ENCODE measurements at places on chromosomes 7 and 10. TPM values are rescaled to one million over a fixed set of nuclear protein-coding genes. Genes with fewer than 3 reads are reported as not detected.

CDHR1 gene
- total RNA-seq, result 1.7 TPM

SLIT1 gene
- total RNA-seq, result 0.20 TPM

PPP1R3C gene
- not detected for total RNA-seq

ADCY1 gene
- total RNA-seq, result 0.79 TPM

RBM20 gene
- total RNA-seq, result 0.07 TPM

EVX1 gene
- total RNA-seq, result not detected

ZNF138 gene
- total RNA-seq, result 10.4 TPM

JAKMIP3 gene
- 0.09 TPM for total RNA-seq

DNA sequence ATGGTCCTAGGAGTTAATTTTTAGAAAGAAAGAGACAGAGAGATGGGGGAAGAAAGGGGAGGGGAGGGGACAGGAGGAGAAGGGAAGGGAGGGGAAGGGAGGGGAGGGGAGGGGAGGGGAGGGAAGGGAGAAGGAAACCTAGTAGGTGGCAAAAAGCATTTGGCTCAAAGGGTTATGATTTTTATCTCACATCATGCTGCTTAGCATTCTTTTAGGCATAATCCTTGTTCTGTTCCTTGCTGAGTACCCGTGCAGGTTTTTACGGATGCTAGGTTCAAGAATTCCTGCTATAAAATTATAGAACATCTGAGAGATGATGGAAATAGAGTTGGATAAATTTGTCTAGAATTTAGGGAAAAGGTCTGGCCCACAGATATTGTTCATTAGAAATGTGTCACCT, 132.4 kb upstream of the PRSS1 start:
- H3K36me3 ChIP-seq, result no peaks in the 10 kb centered on the region
- no peak for DNase-seq
- H3K4me1 ChIP-seq, result no peaks in the 10 kb centered on the region
- H3K4me3 ChIP-seq, result no peak overlapping the region
- H3K27ac ChIP-seq, result no peak overlapping the region

DNA sequence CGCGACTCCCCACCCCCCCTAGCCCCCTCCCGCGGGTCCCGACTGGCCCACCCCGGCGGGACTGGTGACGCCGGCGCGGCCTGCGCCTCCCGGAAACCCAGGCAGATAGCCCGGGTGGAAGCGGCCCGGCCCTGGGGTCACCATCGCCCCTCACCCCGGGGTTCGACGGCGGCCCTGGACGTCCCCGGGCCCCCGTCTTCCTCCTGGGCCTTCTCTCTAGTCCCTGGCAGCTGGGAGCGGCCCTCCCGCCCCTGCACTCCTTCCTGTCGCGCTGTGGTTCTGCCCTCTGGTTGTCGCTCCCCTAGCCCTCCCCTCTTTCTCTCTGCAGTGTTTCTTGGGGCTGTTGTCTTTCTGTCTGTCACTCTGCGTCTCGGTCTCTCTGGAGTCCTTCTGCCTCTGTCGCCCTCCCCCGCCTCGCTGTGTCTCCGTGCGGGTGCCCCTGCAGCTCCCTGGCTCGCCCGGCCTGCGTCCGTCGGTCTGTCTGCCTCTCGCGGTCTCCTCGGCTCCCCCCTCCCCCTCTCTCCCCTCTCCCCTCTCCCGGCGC, 90.5 kb upstream of the PAX2 start:
- no peak for DNase-seq
- H3K36me3 ChIP-seq, result no peaks in the 10 kb centered on the region
- no peak overlapping the region for H3K27ac ChIP-seq
- H3K4me3 ChIP-seq, result peak overlapping the region; percentile 31

GRCh38 chr10:60009710-60010383, 103.5 kb upstream of the CCDC6 start:
- H3K27me3 ChIP-seq, result no peaks in the 10 kb centered on the region
- H3K4me1 ChIP-seq, result no peaks in the 10 kb centered on the region
- no peak for DNase-seq
- H3K36me3 ChIP-seq, result no peaks in the 10 kb centered on the region

- H3K27ac ChIP-seq, result no peak overlapping the region
- H3K36me3 ChIP-seq, result no peaks in the 10 kb centered on the region
- no peaks in the 10 kb centered on the region for H3K4me1 ChIP-seq
- no peak overlapping the region for H3K4me3 ChIP-seq
- no peaks in the 10 kb centered on the region for H3K27me3 ChIP-seq
Observed at GRCh38 chr10:67725567-67725966, 29.6 kb upstream of the CTNNA3 start.

GRCh38 chr10:86793696-86794095, 37.3 kb downstream of the BMPR1A start:
- H3K27me3 ChIP-seq, result no peaks in the 10 kb centered on the region
- no peaks in the 10 kb centered on the region for H3K4me1 ChIP-seq
- no peak overlapping the region for H3K27ac ChIP-seq
- H3K36me3 ChIP-seq, result no peaks in the 10 kb centered on the region
- no peak overlapping the region for H3K4me3 ChIP-seq
- DNase-seq, result no peak

DNA sequence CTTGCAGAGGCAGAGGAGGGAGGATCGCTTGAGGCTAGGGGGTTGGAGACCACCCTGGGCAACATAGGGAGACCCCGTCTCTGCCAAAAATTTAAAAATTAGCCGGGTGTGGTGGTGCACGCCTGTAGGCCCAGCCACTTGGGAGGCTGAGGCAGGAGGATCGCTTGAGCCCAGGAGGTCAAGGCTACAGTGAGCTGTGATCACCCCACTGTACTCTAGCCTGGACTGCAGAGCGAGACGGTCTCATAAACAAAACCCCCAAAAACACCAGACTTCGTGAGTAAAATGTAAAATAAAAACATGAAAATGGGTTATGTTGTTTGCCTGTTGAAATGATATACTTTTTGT, 699 bp downstream of the LHPP start:
- H3K27ac ChIP-seq, result peak overlapping the region; percentile 64
- peak overlapping the region; percentile 74 for H3K4me3 ChIP-seq
- H3K27me3 ChIP-seq, result no peaks in the 10 kb centered on the region
- peaks cover 27% of the 10 kb centered on the region for H3K4me1 ChIP-seq
- DNase-seq, result no peak

- no peak overlapping the region for H3K4me3 ChIP-seq
- no peaks in the 10 kb centered on the region for H3K4me1 ChIP-seq
- DNase-seq, result no peak
Observed at GRCh38 chr10:18216482-18216881, 76.3 kb downstream of the CACNB2 start.

GRCh38 chr7:6530626-6531491, 20.4 kb downstream of the GRID2IP start:
- H3K27me3 ChIP-seq, result peaks cover 10% of the 10 kb centered on the region
- no peak overlapping the region for H3K27ac ChIP-seq
- H3K36me3 ChIP-seq, result no peaks in the 10 kb centered on the region

DNA sequence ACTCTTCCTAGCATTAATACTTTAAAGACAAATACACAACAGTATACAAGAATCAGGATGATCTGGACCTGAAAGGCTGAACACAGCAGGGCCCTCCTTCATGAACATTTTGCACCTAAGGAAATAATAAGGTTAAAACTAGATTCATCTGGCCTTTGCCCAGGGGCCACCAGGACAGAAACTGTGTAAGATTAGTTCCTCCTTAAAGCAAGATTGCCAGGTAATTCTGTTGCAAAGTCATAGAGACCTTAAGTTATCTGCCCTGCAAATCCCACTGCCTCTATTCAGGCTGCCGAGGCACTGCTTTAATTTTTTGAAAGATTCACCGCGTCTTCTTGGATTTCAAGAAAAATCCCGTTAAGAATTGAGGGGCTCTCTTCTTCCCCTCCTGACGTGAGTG, 1.6 kb upstream of the KIAA1217 start:
- no peak for DNase-seq
- H3K27me3 ChIP-seq, result no peaks in the 10 kb centered on the region
- no peaks in the 10 kb centered on the region for H3K4me1 ChIP-seq

- no peaks in the 10 kb centered on the region for H3K27me3 ChIP-seq
- DNase-seq, result no peak
- H3K4me3 ChIP-seq, result no peak overlapping the region
- H3K36me3 ChIP-seq, result no peaks in the 10 kb centered on the region
- no peaks in the 10 kb centered on the region for H3K4me1 ChIP-seq
- no peak overlapping the region for H3K27ac ChIP-seq
Observed at GRCh38 chr10:29012926-29013554, 275.8 kb upstream of the LYZL1 start.

DNA sequence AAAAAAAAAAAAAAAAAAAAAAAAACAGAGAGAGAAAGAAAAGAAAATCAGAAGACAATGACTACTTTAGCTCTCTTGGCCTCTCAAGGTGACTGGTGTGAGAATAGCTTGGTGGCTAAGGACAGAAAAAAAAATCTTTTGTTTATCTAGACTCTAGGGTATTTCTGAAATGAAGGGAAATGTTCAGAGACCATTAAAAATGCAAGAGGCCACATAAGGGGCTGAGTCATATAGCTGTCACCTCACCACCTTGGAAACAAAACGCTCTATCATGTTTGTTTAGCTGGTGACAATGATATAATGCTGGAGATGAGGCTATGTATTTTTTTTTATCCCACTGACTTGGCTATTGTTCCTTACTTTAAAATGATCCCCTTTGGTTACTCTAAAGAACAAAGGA, 287.0 kb upstream of the CDC14C start:
- no peaks in the 10 kb centered on the region for H3K27me3 ChIP-seq
- H3K27ac ChIP-seq, result no peak overlapping the region
- H3K4me3 ChIP-seq, result no peak overlapping the region
- H3K36me3 ChIP-seq, result no peaks in the 10 kb centered on the region

DNA sequence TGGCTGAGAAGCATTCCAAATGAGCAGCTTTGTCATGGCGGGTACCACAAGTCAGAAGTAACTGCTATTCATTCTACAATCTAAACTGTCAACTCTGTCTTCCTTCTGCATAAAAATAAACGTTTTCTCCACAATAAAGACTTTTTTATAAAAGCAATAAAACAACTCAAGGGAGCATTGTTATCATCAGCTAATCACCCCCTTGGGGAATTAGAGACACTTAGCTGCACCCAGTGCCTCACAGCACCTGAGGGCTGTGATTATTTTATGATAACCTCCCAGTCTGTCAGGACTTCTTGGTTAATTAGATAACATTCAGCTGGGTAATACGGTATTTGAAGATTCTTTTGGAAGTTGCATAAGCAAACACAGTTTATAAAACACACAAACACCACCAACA, 155.6 kb downstream of the PPP1R3A start:
- no peaks in the 10 kb centered on the region for H3K27me3 ChIP-seq
- H3K27ac ChIP-seq, result no peak overlapping the region
- no peaks in the 10 kb centered on the region for H3K36me3 ChIP-seq
- H3K4me3 ChIP-seq, result no peak overlapping the region
- no peaks in the 10 kb centered on the region for H3K4me1 ChIP-seq

DNA sequence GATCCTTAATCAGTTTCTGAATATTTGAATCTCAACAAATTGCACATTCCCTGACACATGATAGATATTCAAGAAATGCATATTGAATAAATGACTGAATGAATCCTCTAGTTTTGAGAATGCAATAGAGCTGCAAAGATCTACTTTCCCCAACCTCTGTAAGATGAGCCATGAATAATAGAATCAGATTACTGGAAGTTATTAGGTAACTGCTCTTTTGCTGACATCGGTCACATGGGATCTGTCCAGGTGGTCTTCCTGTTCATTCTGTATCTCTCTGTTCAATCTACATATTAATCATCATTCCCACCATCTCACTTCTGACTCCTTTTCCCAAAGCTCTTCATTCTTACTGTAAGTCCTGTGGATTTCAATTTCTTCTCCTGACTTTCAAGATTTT, 638.7 kb downstream of the SORCS1 start:
- no peaks in the 10 kb centered on the region for H3K4me1 ChIP-seq
- H3K4me3 ChIP-seq, result no peak overlapping the region
- no peak for DNase-seq
- H3K27me3 ChIP-seq, result no peaks in the 10 kb centered on the region

DNA sequence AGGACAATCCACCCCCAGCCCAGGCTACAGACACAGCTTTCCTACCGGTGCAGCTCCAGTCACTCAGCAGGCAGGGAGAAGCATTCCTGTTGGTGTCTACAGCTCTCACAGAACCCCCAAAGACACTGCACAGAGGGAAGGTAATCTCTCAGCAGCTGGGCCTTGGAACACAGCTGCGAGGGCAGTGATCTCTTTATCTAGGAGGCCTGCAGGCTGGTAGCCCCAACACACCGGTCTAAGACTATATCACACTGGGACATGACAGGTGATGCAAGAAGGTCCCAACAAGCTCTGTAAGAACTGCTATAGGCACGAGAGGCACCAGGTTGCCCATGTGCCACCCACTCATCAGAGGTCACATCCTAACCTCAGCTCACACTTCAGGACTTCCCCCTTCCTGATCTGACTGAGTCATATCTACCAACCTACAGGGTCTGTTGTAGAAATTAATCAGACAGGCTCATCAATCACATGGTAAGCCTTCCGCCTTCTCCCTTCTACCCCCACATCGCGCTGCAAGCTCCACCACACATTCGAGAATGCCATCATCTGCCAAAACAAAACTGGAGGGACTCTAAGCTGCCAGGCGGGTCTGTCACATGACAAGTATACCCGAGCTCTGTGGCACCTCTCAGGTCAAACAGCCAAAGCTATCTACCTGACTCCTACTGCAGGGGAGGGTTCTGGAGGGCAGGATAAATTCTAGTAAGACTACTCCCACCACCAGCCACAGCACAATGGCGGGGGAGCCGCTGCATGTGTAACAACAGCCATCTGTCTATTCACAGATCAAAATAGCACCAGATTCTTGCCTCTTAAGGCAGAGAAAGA, 26.1 kb downstream of the FAM53B start:
- no peaks in the 10 kb centered on the region for H3K36me3 ChIP-seq
- H3K4me1 ChIP-seq, result peaks cover 99% of the 10 kb centered on the region

- H3K4me3 ChIP-seq, result no peak overlapping the region
- H3K27me3 ChIP-seq, result no peaks in the 10 kb centered on the region
- H3K36me3 ChIP-seq, result no peaks in the 10 kb centered on the region
- DNase-seq, result no peak
- H3K27ac ChIP-seq, result no peak overlapping the region
Observed at GRCh38 chr10:42776681-42777080, 5.9 kb upstream of the BMS1 start.

- no peaks in the 10 kb centered on the region for H3K4me1 ChIP-seq
- H3K27me3 ChIP-seq, result no peaks in the 10 kb centered on the region
- DNase-seq, result no peak
- no peaks in the 10 kb centered on the region for H3K36me3 ChIP-seq
Observed at GRCh38 chr10:91758303-91759146, 39.7 kb upstream of the TNKS2 start.

DNA sequence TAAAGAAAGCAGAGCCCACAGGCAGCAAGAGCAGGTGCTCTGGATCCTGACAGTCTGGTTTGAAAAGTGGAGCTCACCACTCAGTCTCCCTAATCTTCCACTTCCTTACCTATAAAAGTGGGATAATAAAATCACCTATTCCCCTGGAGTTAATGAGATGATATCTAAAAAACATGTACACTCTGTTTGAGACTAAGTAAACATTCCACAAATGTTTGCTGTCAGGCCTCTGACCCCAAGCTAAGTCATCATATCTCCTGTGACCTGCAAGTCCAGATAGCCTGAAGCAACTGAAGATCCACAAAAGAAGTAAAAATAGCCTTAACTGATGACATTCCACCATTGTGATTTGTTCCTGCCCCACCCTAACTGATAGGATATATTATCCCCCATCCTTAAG, 1324.5 kb downstream of the XPNPEP1 start:
- H3K27me3 ChIP-seq, result no peaks in the 10 kb centered on the region
- H3K4me1 ChIP-seq, result no peaks in the 10 kb centered on the region
- H3K4me3 ChIP-seq, result no peak overlapping the region
- no peaks in the 10 kb centered on the region for H3K36me3 ChIP-seq

GRCh38 chr7:51069411-51070083, 247.1 kb downstream of the COBL start:
- H3K36me3 ChIP-seq, result no peaks in the 10 kb centered on the region
- no peak overlapping the region for H3K27ac ChIP-seq
- H3K4me1 ChIP-seq, result no peaks in the 10 kb centered on the region
- no peaks in the 10 kb centered on the region for H3K27me3 ChIP-seq
- H3K4me3 ChIP-seq, result no peak overlapping the region
- no peak for DNase-seq

GRCh38 chr10:97713339-97713825, at the start of gene MARVELD1:
Gene MARVELD1 (plus strand): TSS chr10:97713730. CDS start chr10:97713877, 147 bp downstream.
- H3K27ac ChIP-seq, result peak within 1 kb of the TSS; percentile 9
- H3K4me3 ChIP-seq, result peak within 1 kb of the TSS; percentile 59
- H3K27me3 ChIP-seq, result peaks cover 3% of the 10 kb centered on the region

Data from CD8-positive, alpha-beta memory T cell (primary cell).